ENCODE measurements at places on chromosomes 16 and 17.

DNA sequence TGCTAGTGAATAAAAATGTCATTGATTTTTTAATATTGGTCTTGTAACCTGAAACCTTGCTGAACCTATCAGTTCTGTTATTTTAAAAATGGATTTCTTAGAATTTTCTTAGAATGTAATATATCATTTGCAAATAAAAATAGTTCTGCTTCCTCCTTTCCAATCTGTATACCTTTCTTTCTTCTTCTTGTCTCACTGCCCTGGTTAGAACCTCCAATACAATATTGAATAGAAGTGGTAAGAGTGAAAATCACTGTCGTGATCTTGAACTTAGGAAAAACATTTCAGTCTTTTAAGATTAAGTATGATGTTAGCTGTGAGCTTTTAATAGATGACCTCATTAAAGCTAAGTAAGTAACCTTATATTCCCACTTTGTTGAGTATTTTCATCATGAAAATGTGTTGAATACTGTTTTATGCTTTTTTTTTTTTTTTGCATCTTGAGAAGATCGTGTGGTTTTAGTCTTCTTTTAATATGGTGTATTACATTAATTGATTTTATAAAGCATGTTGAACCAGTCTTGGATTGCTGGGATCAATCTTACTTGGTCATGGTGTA lies 104.8 kb upstream of the NACA2 start:
- no peak for DNase-seq

DNA sequence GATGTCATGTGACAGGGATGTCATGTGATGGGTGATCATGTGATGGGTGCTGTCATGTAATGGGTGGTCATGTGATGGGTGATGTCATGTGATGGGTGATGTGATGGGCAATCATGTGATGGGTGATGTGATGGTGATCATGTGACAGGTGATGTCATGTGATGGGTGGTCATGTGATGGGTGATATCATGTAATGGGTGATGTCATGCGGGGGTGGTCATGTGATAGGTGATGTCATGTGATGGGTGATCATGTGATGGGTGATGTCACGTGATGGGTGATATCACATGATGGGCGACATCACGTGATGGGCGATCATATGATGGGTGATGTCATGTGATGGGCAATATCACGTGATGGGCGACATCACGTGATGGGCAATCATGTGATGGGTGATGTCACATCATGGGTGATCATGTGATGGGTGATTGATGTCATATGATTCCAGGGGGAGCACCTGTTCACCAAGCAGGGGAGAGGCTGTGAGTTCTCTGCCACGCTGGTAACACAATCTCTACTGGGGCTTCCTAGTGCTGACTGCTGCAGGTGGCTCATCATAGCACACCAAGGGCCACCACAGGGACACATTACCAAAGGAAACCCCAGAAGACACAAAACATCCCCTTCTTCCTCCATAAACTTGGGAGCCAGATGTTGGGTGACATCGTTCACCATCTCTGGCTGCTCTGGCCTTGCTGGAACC lies 16.5 kb downstream of the CD300LB start:
- no peak for DNase-seq

DNA sequence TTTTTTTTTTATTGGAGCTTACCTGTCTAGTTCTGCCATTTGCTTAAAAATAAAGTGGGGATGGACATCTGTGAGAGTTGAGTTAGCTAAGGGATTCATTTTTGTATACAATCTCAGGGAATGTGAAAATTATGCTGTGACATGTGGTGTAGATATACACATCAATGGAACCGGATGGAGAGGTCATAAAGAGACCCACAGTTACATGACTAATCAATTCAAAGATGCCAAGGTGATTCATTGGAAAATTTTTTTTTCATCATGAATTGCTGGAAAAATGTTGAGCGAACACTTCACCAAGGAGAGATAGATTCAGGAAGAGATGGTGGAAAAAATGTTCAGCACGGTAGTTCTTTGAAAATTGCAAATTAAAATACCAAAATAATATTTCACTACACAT lies 605.4 kb upstream of the KIF2B start:
- DNase-seq, result no peak

GRCh38 chr17:835263-835662 lies 53.1 kb downstream of the MRM3 start:
- DNase-seq, result no peak

DNA sequence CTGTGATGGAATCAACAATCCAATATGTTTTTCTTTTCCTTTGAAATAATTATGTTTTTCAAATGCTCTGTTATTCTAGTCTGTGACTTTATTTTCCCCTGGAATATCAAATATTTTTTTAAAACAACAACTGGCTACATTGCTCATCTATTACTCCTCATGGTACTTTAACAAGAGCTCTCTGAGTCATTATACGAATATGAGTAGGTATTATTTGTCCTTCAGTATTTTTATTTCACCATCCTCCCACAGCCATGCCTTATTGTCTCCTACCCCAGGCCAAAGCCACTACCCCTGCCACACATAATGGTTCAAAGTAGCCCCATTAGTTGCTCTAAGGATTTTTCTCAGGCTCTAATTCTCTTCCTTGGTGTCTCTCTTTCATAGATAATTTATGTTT lies 1572.3 kb downstream of the CDH8 start:
- DNase-seq, result no peak

- no peak for DNase-seq
Observed at GRCh38 chr16:11727796-11728543, 14.7 kb downstream of the TXNDC11 start.

GRCh38 chr16:88712362-88712979 lies 6.2 kb downstream of the CTU2 start:
- DNase-seq, result no peak

DNA sequence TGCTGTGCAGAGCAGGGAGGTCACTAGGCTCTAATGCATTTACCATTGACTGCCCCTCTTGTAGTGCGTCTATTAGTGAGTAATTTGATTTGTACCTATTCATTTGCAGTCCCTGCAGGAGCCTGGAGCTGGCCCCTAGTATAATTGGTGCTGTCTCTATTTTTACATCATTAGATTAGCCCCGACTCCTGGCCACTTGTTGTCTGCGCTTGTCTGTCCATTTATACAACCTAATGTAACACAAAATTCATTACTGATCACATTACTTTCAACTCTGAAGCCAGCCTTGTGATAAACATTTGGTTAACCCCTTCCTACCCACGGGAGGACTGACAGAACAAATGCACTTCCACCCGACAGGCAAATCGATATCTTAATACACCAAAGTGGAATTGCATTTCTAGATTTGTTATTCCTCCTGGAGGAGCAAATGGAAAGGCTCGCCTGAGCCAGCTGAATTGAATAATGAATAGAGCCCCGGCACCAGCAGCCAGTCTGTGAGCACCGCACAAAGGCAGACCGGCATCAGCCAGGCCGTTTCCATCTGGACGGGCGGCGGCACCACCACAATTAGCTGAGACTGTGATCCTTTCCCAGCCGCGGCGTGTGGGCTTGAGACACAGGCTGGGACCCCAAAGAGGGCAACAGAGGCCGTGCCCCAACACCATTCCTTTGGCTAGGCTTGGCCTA lies 18.7 kb upstream of the TBX2 start:
- DNase-seq, result no peak

DNA sequence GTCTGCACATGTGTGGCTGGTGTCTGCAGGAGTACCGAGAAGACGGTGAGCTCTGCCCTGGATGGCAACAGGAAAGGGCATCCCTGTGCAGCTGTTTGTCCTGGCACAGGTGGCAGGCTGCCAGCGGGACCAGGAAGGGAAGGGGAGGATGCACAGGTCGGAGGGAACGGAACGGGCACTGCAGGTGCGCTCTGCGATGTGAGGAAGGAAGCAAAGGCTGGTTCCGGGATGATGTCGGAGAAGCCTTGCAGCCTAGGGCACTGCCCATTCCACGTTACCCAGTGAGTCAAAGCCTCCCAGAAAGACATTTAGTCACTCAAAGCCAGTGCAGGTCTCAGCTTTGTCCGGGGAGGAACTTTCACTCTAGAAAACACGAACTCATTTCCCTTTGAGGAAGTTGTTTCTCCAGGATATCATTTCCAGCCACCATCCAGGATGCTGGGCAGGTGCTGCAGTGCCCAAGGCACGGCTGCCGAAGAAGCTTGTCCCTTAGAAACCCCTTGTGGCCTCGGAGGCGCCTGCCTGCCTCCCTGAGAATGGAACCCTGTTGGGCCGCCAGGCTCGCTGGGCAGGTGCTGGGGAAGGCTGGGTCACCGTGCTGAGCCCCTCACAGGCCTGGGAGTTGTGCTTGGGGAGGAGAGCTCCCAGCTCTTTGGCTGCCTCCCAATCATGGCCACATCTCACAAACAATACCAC lies 4.5 kb upstream of the TMEM235 start:
- DNase-seq, result no peak

GRCh38 chr16:27083861-27084261 lies 17.1 kb downstream of the C16orf82 start:
- no peak for DNase-seq

GRCh38 chr16:16126896-16127295 lies 96.4 kb downstream of the ABCC6 start:
- no peak for DNase-seq

DNA sequence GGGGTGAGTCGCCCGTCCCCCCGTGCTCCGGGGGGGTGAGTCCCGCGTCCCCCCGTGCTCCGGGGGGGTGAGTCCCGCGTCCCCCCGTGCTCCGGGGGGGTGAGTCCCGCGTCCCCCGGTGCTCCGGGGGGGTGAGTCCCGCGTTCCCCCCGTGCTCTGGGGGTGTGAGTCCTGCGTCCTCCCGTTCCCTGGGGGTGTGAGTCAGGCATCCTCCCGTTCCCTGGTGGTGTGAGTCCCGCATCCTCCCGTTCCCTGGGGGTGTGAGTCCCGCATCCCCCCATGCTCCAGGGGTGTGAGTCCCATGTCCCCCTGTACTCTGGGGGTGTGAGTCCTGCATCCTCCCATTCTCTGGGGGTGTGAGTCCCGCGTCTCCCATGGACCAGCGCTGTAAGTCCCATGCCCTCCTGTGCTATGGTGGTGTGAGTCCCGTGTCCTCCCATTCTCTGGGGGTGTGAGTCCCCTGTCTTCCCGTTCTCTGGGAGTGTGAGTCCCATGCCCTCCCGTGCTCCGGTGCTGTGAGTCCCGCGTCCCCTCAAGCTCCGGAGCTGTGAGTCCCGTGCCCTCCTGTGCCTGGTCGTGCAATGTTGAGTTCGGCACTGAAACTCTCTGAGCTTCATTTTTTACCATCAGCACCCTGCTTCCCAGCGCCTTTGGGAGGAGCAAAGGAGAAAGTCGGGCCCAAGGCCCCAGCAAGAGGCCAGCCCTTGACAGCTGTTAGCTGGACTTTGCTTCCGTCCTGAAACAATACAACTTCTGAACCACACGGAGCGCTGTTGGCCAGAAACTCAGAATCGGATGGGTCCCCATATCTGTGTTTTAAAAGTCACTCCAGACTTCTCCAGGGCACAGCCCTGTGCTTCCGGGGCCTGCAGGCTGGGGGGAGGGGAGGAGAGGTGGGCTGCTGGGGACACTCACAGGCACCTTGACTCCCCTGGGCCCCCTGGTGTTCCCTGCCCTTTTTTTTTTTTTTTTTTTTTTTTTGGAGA lies 11.5 kb upstream of the ZC3H18 start:
- peak; percentile 83 for DNase-seq

- DNase-seq, result no peak
Observed at GRCh38 chr17:81111066-81111465, 54.2 kb upstream of the PVALEF start.

DNA sequence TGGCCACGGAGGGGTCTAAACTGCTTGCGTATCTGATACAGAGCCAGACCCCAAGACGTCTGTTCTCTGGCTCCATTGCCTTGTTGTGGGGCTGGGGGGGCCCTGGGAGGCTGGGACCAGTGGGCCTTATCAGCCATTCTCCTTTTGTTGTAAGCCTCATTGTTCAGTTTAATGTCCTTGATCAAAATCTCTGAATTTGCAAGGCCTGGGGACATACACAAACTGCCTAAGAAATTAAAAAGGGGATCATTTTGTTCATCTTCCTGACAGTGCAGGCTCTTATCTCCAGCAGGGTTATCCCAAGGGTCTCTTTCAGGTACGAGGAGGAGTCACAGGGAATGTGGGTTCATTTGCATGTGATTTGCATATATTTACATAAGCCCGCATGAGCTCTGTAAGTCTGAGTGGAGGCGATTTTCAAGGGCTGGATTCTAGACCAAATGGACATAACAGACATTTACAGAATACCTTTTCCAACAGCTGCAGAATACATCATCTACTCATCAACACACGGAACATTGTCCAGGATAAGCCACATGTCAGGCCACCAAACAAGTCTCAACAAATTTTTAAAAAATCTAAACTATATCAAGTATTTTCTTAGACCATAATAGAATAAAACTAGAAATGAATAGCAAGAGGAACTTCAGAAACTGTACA lies 269.8 kb downstream of the RBFOX1 start:
- DNase-seq, result no peak

DNA sequence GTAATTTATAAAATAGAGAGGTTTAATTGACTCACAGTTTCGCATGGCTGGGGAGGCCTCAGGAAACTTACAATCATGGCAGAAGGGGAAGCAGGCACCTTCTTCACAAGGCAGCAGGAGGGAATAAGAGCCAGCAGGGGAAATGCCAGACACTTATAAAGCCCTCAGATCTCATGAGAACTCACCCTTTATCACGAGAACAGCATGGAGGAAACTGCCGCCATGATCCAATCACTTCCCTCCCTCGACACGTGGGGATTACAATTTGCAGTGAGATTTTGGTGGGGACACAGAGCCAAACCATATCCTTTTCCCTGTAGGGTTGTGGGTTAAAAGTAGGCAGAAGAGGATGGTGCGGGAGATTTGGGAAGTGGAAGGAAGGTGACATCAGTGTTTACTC lies 101.4 kb downstream of the BMERB1 start:
- no peak for DNase-seq

DNA sequence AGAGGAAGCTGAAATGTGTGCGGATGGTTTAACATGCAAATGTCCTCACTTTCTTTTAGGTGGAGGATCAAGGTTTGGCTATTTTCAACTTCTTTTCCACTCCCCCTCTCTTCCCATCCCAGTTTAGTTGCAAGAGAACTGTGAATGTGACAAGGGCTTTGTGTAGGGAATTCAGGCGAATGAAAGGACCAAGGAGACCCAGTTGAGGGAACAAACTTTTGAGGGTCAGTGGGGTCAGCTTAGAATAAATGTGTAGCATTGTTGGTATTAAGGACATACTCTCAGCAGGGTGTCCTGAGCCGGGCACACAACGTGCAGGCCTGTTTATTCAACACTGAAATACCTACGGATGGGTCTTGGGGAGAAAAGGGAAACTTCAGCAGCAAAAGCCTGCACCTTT lies 346.0 kb downstream of the PMP22 start:
- no peak for DNase-seq

- no peak for DNase-seq
Observed at GRCh38 chr17:9446528-9446927, 129.1 kb downstream of the STX8 start.

GRCh38 chr17:65403626-65404025 lies 157.8 kb downstream of the AXIN2 start:
- no peak for DNase-seq

DNA sequence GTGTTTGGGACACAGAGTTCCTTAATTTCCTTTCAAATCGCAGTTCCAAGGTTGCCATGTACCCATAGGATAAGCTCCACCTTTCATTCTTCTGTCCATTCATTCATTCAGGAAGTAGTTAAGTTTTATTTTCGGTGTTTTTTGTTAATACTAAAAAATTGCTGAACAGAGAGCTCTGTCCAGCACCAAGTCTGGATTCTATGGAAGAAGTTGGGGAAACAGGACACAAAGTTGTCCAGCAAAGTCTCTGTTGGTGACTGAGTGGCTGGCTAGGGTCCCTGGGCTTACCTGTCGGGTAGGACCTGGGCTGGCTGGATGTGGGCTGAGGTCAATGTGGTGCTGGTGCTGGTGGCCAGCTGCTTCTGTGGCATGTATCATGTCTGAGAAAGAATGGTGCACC lies 17.6 kb upstream of the CCL2 start:
- DNase-seq, result no peak

- peak; percentile 82 for DNase-seq
Observed at GRCh38 chr17:48236681-48237134, 129.1 kb downstream of the SNX11 start.
